ENCODE measurements at places on chromosomes 4 and X.

DNA sequence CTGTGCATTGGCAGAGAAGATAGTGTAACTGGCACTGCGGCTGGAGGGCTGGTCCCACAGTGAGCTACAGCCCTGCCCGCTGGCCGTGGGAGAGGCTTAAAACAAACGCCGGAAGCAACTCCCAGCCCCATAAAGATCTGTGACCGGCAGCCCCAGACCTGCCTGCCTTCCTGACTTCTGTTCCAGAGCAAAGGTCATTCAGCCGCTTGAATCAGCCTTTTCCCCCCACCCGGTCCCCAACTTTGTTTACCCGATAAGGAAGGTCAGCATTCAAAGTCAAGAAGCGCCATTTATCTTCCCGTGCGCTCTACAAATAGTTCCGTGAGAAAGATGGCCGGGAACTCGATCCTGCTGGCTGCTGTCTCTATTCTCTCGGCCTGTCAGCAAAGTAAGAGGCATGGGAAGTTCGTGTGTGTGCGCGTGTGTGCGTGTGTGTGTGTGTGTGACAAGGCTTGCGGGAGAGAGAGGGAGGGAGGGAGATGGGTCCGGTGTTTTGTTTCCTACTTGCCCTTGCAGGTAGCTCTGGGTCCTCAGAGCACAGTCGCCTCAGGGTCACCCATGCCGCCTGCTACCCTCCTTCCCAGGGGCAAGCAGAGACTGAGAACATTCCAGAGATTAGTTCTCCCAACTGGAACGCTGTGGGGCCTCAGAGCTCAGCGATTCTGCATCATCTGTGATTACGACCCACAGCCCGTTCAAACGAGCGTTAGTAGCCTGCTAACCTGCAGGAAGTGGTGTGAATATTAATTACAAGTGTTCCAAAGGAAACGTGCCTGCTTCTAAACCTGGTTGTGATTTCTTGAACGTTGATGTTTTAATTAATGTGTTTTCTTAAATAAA is at the start of gene MGST2:
TSS of gene MGST2 (plus strand) at position 130 of the 840 bp plus-strand sequence. CDS start at position 331, 201 bp downstream.
- peaks cover 9% of the 10 kb centered on the region for H3K4me1 ChIP-seq
- H3K27ac ChIP-seq = peak within 1 kb of the TSS; percentile 47
- H3K4me3 ChIP-seq = peak within 1 kb of the TSS; percentile 71

GRCh38 chr4:137700751-137701150 is 168.5 kb upstream of the PCDH18 start:
- no peaks in the 10 kb centered on the region for H3K36me3 ChIP-seq
- no peaks in the 10 kb centered on the region for H3K4me1 ChIP-seq
- DNase-seq = no peak
- no peak overlapping the region for H3K4me3 ChIP-seq

DNA sequence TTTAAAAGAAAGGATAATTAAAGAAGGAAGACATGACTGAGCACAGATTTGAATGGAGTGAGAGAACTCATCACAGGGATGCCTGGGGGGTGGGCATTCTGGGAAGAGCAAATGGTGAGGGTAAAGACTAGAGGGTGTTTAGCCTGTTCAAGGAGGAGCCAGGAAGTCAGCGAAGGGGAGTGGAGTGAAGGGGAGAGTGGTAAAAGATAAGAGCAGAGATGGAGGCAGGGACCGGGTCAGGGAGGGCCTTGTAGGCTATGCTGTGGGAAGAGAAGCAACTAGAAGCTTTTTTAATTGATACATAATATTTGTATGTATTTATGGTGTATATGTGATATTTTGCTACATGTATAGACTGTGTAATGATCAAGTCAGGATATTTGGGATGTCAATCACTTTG is 2.2 kb upstream of the VGLL1 start:
- no peak for DNase-seq
- no peaks in the 10 kb centered on the region for H3K4me1 ChIP-seq
- H3K27me3 ChIP-seq = no peaks in the 10 kb centered on the region
- H3K4me3 ChIP-seq = no peak overlapping the region
- H3K36me3 ChIP-seq = no peaks in the 10 kb centered on the region
- no peak overlapping the region for H3K27ac ChIP-seq

GRCh38 chr4:80685214-80685613 is 345.3 kb upstream of the BMP3 start:
- no peaks in the 10 kb centered on the region for H3K36me3 ChIP-seq
- no peak for DNase-seq
- no peak overlapping the region for H3K4me3 ChIP-seq
- no peaks in the 10 kb centered on the region for H3K27me3 ChIP-seq

DNA sequence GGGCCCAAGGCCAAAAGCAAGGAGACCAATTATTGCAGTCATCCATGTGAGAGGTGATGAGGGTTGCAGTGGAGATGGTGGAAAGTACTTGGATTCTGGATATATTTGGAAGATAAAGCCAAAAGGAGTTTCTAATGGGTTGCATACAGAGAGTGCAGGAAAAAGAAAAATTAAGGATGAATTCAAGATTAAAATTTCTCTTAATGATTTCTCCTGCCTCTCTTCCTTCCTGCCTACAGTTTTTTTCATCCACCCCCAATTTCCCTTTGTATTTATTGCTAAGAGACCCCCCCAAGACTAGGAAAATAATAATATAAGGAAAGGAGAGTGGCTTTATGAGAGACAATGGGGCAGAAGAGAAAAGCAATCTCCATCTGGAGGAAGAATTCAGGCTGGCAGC is 8.6 kb upstream of the FGF5 start:
- no peak overlapping the region for H3K27ac ChIP-seq
- DNase-seq = no peak
- peaks cover 6% of the 10 kb centered on the region for H3K27me3 ChIP-seq
- no peaks in the 10 kb centered on the region for H3K4me1 ChIP-seq

- H3K36me3 ChIP-seq = no peaks in the 10 kb centered on the region
- H3K27me3 ChIP-seq = no peaks in the 10 kb centered on the region
- DNase-seq = no peak
- peaks cover 7% of the 10 kb centered on the region for H3K4me1 ChIP-seq
- no peak overlapping the region for H3K4me3 ChIP-seq
- no peak overlapping the region for H3K27ac ChIP-seq
These were observed 44.8 kb downstream of the CLCN3 start for GRCh38 chr4:169665046-169665737.

DNA sequence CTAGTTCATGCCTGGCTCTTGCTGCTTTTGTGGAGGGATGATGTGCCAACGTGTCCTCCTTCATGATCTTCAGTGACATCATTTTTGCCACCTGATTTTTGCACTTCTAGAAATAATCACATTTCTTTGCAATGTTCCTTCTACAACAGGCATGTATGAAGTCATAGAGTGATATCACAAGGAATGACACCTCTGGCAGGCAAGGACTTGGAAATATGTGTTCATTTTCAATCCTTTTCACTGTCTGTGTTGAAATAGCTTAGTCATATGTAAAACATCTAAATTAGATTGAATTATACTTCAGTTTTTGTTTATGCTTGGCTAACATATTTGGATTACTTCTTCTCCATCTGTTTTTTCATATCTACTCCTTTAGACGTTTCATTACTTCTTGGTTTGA is 221.2 kb upstream of the STK26 start:
- no peak for DNase-seq
- H3K36me3 ChIP-seq = no peaks in the 10 kb centered on the region
- no peak overlapping the region for H3K4me3 ChIP-seq
- no peak overlapping the region for H3K27ac ChIP-seq
- H3K4me1 ChIP-seq = no peaks in the 10 kb centered on the region

DNA sequence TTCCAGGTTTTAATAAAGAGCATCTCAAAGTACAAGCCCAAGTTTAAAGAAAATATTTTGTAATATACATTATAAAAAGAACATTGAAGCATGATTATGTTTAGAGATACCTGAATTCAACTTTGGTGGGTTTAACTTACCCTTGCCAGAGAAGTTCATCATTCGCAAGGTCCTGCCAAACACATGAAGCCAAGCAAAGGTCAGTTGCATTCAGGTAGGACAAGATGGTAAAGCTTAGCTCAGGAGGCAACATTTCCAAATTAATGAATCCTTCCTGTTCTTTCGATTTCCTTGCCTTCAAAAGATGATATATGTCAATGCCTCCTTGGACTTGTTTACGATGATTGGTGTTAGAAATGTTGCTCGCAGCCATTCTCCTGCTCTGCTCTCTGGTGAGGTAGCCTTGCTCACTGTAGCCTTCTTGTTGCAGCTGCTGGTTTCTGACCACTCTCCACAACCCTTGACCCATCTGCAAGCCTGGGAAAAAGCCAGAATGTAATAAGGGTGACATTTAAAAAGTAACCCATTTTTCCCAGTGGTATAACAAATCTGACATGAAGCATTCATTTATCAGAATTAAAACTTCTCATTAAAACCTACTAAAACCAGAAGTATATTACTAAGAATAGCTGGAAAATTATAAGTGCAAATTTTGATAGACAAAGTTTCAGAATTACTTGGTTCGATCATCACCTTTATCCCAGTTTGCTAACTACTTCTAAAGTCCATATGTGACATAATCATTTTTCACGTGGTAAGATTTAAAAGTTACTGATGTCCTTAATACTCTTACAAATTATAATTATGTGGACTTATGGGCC is 20.6 kb downstream of the FBXO8 start:
- no peak for DNase-seq
- no peak overlapping the region for H3K4me3 ChIP-seq
- H3K4me1 ChIP-seq = no peaks in the 10 kb centered on the region
- no peaks in the 10 kb centered on the region for H3K27me3 ChIP-seq
- no peaks in the 10 kb centered on the region for H3K36me3 ChIP-seq

GRCh38 chr4:5724377-5724776 is 13.4 kb downstream of the EVC start:
- H3K4me1 ChIP-seq = no peaks in the 10 kb centered on the region
- no peaks in the 10 kb centered on the region for H3K27me3 ChIP-seq
- H3K4me3 ChIP-seq = no peak overlapping the region
- no peak for DNase-seq

- no peak overlapping the region for H3K27ac ChIP-seq
- no peak for DNase-seq
- no peaks in the 10 kb centered on the region for H3K27me3 ChIP-seq
- H3K4me3 ChIP-seq = no peak overlapping the region
- no peaks in the 10 kb centered on the region for H3K4me1 ChIP-seq
These were observed 74.6 kb upstream of the NEIL3 start for GRCh38 chr4:177235026-177235425.

GRCh38 chrX:107773906-107774435 is 1.6 kb downstream of the TSC22D3 start:
- H3K27me3 ChIP-seq = peaks cover 2% of the 10 kb centered on the region
- H3K36me3 ChIP-seq = no peaks in the 10 kb centered on the region
- H3K4me1 ChIP-seq = peaks cover 22% of the 10 kb centered on the region
- DNase-seq = no peak
- no peak overlapping the region for H3K27ac ChIP-seq

GRCh38 chrX:13891377-13892140 is 74.7 kb upstream of the GPM6B start:
- no peaks in the 10 kb centered on the region for H3K27me3 ChIP-seq
- DNase-seq = no peak
- H3K36me3 ChIP-seq = no peaks in the 10 kb centered on the region
- no peaks in the 10 kb centered on the region for H3K4me1 ChIP-seq
- H3K4me3 ChIP-seq = no peak overlapping the region

- H3K27me3 ChIP-seq = no peaks in the 10 kb centered on the region
- H3K4me3 ChIP-seq = no peak overlapping the region
- H3K27ac ChIP-seq = no peak overlapping the region
- H3K4me1 ChIP-seq = no peaks in the 10 kb centered on the region
- H3K36me3 ChIP-seq = no peaks in the 10 kb centered on the region
These were observed 187.3 kb upstream of the CXCL13 start for GRCh38 chr4:77418333-77418732.

DNA sequence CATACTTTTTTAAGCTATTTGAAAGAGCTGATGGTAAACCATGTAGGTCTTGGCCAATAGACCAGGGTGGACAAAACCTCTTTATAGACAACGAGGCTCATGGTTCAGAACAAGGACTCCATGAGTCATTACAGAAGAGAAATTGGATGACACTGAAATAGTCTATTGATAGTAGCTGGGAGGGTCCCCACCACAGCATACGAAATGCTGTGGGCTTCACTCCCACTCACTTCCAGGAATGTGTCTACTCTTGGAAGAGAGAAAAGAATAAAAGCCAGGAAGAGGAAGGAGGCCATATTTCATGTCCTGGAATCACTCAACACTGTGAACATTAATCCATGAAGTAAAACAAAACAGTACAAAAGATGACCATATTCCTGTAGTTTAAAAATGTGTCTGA is 82.3 kb upstream of the MXRA5 start:
- no peak overlapping the region for H3K27ac ChIP-seq
- DNase-seq = no peak
- H3K36me3 ChIP-seq = no peaks in the 10 kb centered on the region

GRCh38 chr4:54372951-54373350 is 143.9 kb downstream of the PDGFRA start:
- no peaks in the 10 kb centered on the region for H3K27me3 ChIP-seq
- H3K36me3 ChIP-seq = no peaks in the 10 kb centered on the region
- no peak overlapping the region for H3K27ac ChIP-seq

- H3K4me3 ChIP-seq = no peak overlapping the region
- no peak overlapping the region for H3K27ac ChIP-seq
- DNase-seq = no peak
- no peaks in the 10 kb centered on the region for H3K27me3 ChIP-seq
These were observed 684.9 kb upstream of the MAGEB2 start for GRCh38 chrX:29530501-29530900.

GRCh38 chr4:10671366-10671765 is 13.2 kb downstream of the CLNK start:
- H3K4me1 ChIP-seq = peaks cover 17% of the 10 kb centered on the region
- peak overlapping the region; percentile 45 for H3K27ac ChIP-seq
- DNase-seq = peak; percentile 30

DNA sequence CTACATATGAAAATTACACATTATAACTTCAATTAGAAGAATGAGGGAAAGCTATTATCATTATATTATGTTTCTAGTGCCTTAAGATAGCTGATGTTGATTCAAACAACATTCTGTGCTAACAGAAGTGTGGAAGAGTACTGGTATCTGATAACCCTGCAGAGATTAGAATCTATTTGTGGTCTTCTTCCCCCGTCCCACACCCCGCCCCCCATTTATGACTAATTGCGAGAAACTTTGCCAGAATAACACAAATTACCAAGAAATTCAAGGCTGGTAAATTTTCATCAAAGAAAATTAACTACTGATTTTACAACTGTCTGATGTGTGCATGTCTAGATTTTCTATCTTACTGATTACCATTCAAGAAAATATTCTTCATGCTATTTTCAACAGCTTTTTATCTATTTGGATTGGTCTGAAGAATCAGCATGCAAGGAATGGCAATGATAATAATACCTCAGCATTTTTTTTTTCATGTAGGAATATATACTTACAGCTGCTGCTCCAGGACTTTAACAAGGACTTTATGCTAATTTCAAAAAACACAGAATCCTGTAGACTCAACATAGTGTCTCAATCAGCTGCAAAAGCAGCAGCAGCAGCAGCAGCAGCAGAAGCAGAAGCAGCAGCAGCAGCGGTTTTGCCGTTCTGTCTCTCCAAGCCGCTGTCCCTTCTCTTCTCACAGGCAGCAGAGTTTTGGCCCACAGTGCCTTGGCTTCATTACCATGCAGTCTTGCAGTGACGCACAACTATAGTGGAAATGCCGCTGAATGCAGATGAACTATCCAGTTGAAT is 126.7 kb downstream of the FRYL start:
- no peak overlapping the region for H3K27ac ChIP-seq
- no peak overlapping the region for H3K4me3 ChIP-seq
- H3K36me3 ChIP-seq = no peaks in the 10 kb centered on the region
- H3K4me1 ChIP-seq = peaks cover 6% of the 10 kb centered on the region

- DNase-seq = no peak
- no peaks in the 10 kb centered on the region for H3K36me3 ChIP-seq
- H3K4me3 ChIP-seq = no peak overlapping the region
- H3K27me3 ChIP-seq = no peaks in the 10 kb centered on the region
- no peak overlapping the region for H3K27ac ChIP-seq
- peaks cover 15% of the 10 kb centered on the region for H3K4me1 ChIP-seq
These were observed 79.0 kb downstream of the AFAP1 start for GRCh38 chr4:7860600-7861163.

GRCh38 chrX:776061-776460 is 145.5 kb downstream of the SHOX start:
- no peak overlapping the region for H3K27ac ChIP-seq
- H3K4me3 ChIP-seq = no peak overlapping the region
- H3K36me3 ChIP-seq = no peaks in the 10 kb centered on the region
- H3K27me3 ChIP-seq = no peaks in the 10 kb centered on the region

All from T-cell (primary cell).